ENCODE measurements at places on chromosomes 5 and 9. TPM values are rescaled to one million over a fixed set of nuclear protein-coding genes. Genes with fewer than 3 reads are reported as not detected.

The BNC2 gene
- total RNA-seq: 23.9 TPM

The C9 gene
- not detected for total RNA-seq

The SH3RF2 gene
- 1.0 TPM for total RNA-seq

The KCNN2 gene
- total RNA-seq: 1.8 TPM
